ENCODE measurements at places on chromosomes 2 and 18. TPM values are rescaled to one million over a fixed set of nuclear protein-coding genes. Genes with fewer than 3 reads are reported as not detected.

- DNase-seq: no peak
Observed at GRCh38 chr2:164755952-164756351, 85.7 kb downstream of the COBLL1 start.

GRCh38 chr2:68196120-68196716 is 38.5 kb downstream of the PNO1 start:
- peak; percentile 55 for DNase-seq

- no peak for DNase-seq
Observed at GRCh38 chr2:236743039-236743920, 173.7 kb downstream of the ACKR3 start.

DNA sequence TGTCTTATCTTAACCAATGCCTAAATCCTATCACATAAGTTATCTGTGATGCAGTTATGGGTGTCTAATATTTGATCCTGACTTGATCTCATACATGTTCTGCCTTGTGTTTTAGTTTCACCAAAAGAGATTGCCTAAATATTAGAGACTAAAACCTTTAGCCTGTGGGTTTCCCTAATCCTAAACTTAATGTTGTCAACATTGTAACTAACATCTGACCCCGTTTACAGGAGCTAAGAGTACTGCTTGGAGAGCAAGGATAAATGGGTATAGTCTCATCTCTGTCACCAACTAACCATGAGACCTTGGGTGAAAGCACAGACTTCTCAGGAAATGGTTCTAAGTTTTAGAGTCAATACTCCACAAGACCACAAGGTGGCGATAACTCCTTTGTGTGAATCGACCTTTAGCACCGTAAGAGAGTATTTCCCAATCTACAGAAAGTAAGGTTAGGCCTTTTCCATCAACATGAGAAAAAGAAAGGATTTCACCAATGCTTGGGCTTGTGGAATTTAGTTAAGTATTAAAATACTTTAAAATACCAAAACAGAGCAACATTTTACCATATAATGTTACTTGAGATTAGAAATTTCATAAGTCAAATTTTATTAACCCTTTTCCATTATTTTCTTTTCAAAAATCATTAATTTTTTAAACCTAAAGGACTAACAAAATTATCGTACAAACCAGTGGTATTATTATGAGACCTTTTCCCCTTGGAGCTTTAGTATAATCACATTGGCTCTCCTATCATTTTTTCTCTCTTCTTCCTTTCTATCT is 60.5 kb downstream of the G6PC2 start:
- peak; percentile 90 for DNase-seq

DNA sequence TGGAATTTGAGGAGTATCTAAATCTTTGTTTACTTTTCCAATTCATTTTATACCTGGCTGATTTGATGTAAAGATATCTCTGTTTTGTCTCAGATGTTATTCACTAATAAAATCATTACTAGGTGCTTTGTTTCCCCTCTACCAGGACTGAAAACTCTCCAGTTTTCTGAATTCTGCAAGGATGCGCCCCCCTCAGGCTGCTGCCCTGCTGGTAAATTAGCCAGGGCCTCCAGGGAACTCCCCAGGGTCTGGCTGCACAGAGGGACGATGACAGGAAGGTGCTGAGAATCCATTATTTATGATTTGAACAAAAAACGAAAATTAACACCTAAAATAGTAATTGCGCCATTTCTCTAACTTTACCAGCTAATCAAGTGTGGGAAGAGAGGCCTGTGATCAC is 541.2 kb upstream of the POU3F3 start:
- peak; percentile 33 for DNase-seq

GRCh38 chr2:38997781-38998180 is 108.1 kb downstream of the ARHGEF33 start:
- no peak for DNase-seq

GRCh38 chr2:72689579-72690195 is 136.1 kb downstream of the EXOC6B start:
- no peak for DNase-seq

DNA sequence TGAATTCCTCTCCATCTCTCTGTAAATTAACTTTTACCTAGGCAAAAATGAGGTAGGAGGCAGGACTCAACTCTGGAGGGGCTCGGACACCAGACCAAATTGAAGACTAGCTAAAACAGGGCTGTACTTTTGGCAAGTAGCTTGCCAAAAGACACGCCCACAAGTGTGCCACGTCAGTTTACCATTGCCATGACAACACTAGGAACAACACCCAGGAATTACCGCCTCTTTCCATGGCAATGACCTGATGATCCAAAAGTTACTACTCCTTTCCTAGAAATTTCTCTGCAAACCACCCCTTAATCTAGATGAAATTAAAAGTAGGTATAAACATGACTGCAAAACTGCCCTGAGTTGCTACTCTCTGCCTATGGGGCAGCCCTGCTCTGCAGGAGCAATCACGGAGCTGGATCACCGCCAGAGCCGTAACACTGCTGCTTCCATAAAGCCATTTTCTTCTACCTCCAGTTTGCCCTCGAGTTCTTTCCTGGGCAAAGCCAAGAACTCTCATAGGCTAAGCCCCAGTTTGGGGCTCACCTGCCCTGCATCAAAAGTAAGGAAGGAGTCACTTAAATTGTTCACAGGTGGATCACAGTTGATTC is 66.0 kb upstream of the FAM136A start:
- peak; percentile 76 for DNase-seq

GRCh38 chr2:175523001-175523400 is 341.5 kb upstream of the ATP5MC3 start:
- DNase-seq: no peak

DNA sequence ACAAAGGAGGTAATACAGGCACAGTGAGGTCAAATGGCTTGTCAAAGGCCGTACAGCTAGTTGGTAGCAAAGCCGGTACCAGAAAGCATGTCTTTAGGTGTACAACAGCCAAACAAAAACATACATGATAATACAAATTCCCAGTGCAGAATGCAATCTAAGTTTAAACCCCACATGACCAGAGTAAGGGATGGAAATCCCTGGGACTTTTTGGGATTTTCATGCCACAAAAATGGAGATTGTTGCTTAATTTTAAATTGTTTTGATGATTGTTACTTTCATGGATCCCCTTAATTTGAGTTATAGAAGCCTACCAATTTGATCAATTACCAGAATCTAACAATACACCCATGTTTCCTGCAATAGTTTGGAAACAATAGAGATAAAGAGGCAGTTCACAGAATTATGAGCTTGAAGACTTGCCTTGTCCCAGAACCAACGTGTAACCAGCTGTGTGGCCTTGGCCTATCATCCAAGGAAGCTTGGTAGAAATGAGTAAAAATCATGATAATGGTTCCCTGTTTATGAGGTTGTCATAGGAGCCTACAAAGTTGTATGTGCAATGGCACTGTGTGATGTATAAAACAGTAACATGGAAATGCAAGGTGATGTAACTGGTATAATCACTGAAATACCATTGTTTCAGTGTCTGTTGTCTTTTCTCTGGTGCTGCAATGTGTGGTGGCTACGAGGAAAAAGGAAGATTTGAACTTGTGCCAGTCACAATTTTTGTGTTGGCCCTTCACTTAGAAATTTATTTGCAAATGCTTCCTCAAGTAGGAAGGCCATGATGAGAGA is 85.3 kb downstream of the ZEB2 start:
- no peak for DNase-seq

GRCh38 chr2:88253375-88253774 is 83.2 kb downstream of the THNSL2 start:
- no peak for DNase-seq

DNA sequence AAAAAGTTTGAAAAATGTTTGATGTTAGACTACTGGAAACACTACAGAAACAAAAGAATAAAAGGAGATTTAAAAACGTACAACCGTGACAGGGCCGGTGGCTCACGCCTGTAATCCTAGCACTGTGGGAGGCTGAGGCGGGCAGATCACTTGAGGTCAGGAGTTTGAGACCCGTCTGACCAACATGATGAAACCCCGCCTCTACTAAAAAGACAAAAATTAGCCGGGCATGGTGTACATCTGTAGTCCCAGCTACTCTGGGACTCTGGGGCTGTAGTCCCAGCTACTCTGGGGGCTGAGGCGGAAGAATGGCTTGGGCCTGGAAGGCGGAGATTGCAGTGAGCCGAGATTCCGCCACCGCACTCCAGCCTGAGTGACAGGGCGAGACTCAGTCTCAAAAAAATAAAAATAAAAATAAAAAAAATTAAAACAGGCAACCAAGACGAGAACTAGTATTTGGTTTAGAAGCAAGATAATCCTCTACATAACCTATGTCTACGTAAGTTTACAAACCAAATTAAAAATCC is 5.8 kb downstream of the SP3 start:
- DNase-seq: no peak

- DNase-seq: no peak
Observed at GRCh38 chr2:159459279-159459678, 157.1 kb downstream of the BAZ2B start.

DNA sequence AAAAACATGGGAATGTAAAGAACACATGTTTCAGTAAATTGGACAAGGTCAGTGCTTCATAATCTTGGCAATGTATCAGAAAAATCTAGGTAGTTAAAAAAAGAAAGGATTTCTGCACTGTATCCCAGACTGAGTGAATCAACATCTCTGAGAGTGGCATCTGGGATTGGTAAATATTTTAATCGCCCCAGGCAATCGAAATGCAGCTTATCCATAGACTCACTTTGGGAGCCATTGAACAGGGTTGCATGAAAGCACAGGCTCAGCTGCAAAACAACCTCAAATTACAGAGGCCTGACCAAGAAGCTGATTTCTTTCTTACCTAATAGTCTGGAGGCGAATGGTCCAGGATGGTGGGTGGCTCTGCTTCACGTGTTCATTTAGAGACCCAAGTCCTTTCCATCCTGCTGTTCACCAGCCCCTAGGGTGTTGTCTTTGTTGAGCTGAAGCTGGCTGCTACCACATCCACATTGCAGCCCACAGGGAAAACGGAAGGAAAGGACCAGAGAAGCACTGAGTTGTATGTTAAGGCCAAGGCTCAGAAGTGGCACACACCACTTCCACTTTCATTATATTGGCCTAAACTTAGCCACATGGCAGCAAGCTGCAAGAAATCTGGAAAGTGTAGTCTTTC is 59.0 kb downstream of the MOGAT1 start:
- DNase-seq: no peak

DNA sequence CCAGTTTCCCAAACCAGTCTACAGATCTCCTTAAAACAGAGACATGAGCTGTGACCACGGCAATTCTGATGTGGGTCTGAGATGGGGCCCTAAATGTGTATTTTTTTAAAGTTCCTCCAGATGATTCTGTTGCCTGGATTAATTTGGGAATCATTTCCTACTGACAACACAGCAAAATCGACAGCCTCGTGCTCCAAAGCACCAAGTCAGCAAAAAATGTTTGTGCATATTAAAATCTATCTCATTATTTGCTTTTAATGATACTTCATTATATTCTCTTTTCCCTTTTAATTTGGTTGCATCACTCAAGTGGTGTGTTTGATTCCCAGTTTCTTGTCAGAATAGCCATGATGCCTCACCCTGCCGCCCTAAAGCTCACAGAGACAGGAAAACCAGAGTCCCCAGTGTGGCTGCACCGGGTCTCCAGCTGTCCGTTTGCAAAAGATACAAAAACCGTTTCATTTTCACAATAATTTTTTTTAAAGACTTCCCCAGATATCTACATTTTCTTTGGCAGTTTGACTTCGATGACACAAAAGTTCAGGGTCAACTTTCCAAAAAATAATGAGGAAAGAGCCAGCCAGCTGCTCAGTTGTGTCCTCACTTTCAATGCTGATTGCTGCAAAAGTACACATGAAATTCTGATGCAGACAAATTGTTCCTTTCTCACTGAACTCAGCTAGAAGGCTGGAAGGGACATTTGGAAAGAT is 443.2 kb upstream of the ID2 start:
- DNase-seq: no peak

GRCh38 chr2:16320716-16321115 is 344.9 kb downstream of the CYRIA start:
- DNase-seq: peak; percentile 67

DNA sequence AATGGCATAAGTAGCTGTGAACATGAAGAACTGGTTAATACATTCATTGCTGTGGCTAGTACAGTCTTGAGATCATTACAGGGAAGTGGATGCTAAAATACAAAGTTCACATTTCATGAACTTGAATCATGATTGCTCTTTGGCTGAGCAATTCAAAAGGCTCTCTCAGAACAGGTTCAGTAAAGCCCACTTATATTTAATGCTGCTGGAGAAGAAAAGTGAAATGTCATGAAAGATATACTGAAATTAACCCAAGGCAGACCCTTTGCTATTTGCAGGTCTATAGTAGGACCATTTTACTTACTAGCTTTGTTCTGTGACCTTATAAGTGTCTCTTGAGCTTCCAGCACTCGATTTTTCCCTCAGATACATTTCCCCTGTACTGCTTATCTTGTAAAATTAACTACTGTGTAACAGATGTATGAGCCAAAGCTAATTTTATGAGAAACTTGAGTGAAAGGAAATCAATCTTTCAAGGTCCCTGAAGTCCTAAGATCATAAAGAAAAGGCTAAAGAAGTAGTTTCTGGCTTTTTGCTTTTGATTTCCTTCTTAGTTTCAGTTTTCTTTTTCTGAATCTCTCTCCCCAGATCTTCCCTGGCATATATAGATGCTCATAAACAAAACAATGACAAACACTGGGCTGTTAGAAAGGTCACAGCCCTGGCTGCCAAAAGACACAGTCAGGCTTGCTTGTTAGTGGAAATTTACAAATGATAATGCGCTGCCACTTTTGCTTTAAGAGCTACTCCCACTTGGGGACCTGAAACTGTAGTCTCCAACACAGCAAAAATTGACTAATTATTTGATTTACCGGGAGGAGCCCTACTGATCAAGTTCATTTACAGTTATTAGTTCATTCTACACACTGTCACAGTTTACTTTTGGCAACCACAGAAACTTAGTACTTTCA is 132.7 kb upstream of the XPO1 start:
- DNase-seq: peak; percentile 23

GRCh38 chr2:86025229-86025820 is 80.4 kb downstream of the POLR1A start:
- DNase-seq: peak; percentile 21

DNA sequence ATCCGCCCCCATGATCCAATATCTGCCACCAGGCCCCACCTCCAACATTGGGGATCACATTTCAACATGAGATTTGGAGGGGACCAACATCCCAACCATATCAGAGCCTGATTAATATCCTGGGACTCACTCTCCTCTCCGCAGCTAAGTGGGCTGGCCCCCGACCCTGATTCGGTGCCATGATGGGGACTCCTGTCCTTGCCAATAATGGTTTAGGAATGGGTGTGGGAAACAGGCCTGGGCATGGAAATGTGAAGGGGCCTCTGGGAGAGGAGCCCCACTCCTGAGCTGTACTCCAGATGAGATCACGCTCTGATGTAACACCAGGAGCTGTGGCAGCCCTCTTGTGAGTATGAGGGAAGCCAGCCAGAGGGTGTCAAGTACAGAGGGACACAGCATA is 77.3 kb upstream of the SMAD7 start:
- DNase-seq: no peak

DNA sequence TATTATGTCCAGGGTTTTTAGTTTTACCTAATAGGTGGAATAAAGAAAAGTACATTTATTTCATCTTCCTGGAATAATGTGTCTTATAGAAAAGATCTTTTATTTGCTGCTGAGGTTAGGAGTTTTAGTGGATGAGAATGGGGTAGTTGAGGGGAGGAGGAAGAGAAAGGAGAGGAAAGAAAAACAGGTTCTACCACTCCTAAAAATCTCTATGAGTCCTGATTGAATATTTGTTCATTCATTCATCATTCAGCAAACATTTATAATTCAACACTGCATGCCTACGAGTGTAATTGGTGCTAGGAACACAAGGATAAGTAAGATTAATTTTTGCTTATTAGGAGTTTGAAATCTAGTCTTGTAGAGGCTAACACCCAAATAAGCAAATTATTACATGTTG is 45.2 kb upstream of the SLC4A10 start:
- no peak for DNase-seq

GALNT14 gene
- 10.4 TPM for total RNA-seq

FBXO15 gene
- total RNA-seq: 0.21 TPM

NTSR2 gene
- not detected for total RNA-seq

ITPRIPL1 gene
- 9.3 TPM for total RNA-seq

CTIF gene
- total RNA-seq: 9.6 TPM

SERPINB11 gene
- not detected for total RNA-seq
